ENCODE measurements at places on chromosomes 1 and 21.

DNA sequence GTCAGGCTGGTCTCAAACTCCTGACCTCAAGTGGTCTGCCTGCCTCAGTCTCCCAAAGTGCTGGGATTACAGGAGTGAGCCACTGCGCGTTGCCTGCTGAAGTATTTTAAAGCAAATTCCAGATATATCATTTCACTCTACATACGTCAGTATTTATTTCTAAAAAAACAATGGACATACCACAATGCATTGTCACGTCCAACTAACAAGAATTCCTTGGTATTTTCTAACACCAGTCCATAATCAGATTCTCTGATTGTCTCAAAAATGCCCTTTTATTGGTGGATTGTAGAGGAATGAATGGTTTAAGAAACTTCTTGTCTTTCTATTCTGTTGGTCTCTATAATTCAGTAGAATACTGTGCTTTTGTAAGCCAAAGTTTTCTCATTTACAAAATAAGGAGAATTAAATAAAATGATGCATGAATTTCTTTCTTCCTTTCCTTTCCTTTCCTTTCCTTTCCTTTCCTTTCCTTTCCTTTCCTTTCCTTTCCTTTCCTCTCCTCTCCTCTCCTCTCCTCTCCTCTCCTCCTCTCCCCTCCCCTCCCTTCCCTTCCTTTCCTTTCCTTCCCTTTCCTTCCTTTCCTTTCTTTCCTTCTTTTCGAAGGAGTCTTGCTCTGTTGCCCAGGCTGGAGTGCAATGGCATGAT, 55.8 kb downstream of the VPS13D start:
- DNase-seq = no peak

DNA sequence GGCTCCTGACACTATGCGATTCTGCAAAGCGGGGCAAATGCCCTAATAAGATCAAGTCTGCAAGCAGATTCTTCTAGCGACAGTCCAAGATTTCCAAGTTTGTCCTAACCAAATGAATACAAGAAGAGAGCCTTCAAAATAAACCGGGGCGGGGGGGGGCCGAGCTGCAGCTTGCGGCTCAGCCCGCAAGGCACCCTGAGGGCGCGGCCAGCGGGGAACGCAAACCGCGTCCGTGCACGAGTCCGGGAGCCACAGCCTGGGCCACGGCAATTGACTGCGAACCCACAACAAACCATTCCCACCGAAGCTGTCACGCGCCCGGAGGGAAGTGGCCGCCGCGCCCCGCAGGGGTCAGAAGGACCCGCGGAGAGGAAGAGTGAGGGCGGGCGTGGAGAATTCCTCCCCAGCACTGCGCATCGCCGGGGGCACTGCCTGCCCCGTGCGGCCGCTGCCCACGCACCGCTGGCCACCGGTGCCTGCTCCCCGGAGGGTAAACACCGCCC, 687 bp downstream of the TGFBR3 start:
- peak; percentile 53 for DNase-seq

GRCh38 chr1:153799566-153800465, 24.6 kb downstream of the SLC27A3 start:
- DNase-seq = no peak

- DNase-seq = peak; percentile 10
Measured at GRCh38 chr1:192158181-192158580, at the start of gene RGS18. TSS of gene RGS18 (plus strand) at chr1:192158462. CDS start at chr1:192158638, 176 bp downstream.

- peak; percentile 94 for DNase-seq
Measured at GRCh38 chr1:26697978-26698849, 2.4 kb downstream of the ARID1A start.

DNA sequence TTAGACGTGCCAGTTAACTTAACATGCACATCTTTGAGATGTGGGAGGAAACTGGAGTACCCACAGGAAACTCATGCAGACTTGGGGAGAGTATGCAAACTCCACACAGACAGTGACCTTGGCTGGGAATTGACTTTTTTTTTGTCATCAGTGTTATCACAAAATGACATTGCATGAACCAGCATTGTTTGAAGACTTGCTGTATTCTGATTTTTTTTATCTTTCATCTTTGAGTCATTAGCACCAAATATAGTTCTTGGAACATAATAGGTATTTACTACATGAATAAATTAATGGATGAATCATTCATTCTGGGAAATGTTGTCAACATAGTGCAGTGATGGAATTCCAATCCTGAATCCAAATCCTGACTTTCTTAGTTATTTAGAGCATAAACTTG, 77.0 kb downstream of the ATF6 start:
- no peak for DNase-seq

- DNase-seq = peak; percentile 95
Measured at GRCh38 chr21:45292399-45293219, 4.9 kb upstream of the POFUT2 start.

- DNase-seq = no peak
Measured at GRCh38 chr21:37268186-37268503, 1.0 kb upstream of the VPS26C start.

DNA sequence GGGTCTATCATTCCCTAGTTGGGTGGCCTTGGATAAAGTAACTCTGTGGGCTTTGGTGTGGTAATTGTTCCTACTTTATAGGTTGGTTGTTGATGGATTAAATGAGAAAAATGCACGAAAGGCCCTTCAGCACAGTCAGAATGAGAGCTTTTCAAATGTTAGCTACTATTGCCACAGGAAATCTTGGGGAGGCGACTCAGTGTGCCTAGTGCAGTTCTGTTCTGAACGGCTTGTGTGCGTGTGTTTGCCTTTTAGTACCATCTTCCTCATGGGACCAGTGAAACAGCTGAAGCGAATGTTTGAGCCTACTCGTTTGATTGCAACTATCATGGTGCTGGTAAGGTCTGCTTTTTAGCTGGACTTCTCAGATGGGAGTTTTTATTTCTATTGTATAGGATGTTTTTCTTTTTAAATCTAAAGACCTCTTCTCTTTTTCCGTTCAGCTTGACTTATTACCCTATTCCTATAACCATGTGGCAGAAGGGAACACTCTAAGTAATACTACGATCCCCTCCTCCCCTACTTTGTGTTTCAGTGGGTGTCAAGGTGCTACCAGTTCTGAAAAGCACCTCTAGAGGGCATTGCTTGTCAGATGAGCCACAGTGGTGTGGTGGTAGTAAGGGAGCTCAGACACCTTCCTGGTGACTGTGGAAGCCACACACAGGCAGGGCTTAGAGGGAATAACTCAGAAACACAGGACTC, 9.2 kb downstream of the SFT2D2 start:
- DNase-seq = peak; percentile 9

DNA sequence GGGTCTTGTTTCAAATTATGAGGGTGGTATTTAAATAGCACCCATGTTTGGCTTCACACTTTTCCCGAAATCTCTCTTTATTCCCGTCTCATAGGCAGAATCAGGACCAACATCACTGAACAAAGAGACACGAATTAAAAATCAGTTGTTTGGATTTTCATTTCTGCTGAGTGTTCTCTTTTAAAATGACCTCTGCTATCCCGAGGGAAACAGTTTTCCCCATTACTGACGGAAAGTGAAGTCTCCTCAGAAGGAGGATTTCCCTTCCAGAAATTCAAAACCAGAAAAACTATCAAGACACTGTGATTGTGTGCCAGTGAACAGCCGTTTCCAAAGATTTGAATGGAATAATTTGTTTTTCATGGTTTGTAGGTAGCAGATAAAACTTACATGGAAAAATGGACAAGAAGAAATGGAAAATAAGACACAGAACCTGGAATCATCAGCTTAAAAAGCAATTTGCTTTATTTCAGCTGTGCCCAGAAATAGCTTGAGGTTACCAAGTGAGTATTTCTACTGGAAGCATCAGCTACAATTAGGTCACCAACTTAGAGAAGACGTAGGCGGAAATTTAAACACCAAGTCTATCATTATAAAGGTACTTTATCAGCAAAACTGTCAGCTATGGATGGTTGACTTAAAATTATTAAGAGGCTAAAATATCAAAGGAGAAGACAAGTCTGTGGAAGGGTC, 68.5 kb downstream of the RUNX1 start:
- DNase-seq = peak; percentile 28

- DNase-seq = peak; percentile 52
Measured at GRCh38 chr1:5827516-5827915, 164.7 kb downstream of the NPHP4 start.

DNA sequence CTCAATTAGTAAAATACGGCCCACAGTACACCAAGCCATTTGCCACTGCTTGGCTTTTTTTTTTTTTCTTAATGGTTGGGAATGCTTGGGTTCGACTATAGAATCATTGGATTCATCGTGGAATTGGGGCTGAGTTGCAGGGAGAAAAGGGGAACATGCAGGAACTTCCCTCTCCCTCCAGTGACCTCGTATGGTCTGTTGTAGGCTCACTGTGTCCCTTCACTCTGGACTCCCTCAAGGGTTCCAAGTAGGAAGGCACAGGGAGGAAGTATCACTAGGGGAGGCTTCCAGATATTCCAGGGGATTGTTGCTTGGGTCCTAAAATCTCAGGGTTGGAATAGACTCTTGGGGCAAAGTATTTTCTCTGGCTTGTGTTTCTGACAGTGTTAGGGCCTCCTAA, 24.5 kb downstream of the PPFIA4 start:
- DNase-seq = no peak

GRCh38 chr1:45953934-45954847, 150.8 kb downstream of the MAST2 start:
- DNase-seq = peak; percentile 51

DNA sequence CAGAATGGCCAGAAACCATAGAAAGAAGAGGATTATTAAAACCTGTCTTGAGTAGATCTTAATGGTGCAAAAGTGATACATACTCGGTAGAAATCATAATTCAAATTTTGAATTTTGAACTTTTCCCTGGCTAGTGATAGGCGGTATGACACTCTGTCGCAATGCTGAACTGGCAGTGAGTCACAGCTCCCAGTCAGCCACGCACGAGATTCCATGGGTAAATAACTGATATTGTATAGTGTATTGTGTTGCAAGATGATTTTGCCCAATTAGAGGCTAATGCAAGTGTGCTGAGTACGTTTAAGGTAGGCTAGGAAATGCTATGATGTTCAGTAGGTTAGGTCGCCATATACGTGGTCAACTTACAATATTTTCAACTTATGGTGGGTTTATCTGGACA, 207.0 kb downstream of the SIPA1L2 start:
- no peak for DNase-seq

DNA sequence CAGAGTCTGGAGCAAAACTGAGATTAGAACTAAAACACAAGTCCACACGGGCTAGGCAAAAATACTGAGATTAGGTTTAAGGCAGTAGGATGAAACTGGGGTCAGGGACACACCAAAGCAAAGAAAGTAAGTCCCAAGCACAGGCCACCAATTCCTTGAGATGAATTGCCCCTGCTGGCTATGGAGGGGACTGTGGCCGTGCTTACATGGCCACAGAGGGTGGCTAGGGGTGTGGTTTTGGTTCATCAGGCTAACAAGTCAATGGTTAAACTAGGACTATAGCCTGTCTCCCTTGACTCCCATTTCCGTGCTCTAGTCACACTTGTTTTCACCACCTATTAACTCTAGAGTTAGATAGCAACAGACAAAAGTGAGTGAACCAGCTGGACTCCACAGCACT, 394.8 kb downstream of the PBX1 start:
- no peak for DNase-seq

GRCh38 chr1:102365071-102365470, 368.3 kb upstream of the OLFM3 start:
- no peak for DNase-seq
